ENCODE measurements at places on chromosomes 5 and 9.
A peak's percentile ranks its signal among the peaks of the same experiment; 100 is the strongest.

GRCh38 chr5:142191776-142192175, 83.2 kb downstream of the NDFIP1 start:
- DNase-seq, result no peak

DNA sequence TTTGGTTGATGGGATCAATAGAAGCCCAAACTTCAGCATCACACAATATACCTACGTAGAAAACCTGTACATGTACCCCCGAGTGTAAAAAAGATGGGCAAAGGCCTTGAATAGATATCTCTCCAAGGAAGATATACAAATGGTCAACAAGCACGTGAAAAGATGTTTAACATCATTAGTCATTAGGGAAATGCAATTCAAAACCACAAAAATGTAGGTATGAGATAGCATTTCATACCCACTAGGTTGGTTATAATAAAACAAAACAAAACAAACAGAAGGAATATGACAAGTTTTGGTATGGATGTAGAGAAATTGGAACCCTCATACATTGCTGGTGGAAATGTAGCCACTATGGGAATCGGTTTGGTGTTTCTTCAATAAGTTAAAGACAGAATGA, 33.1 kb upstream of the PPARGC1B start:
- DNase-seq, result no peak

DNA sequence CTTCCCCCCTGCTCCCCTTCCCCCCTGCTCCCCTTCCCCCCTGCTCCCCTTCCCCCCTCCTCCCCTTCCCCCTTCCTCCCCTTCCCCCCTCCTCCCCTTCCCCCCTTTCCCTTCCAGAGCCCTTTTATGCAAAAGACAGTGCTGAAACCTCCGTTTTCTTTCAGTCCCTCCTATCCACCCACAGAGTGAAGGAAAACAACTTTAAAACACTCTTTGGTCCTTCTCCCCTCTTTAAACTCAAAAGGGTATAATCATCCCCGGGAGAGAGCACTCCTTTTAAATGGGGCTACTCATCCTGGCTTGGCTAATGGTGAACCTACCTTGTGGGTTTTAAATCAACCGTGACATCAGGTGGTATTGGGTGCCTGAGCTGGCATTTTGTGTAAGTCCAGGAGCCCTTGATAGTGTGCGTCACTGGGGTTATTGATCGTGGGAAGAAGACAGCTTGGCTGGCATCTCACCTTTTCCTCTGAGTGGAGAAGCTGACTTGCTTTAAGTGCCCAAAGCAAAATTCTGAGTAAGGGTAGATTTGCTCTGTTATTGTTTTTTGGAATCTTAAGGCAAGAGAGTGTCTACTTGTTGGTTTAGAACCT, 2.7 kb downstream of the LARP1 start:
- no peak for DNase-seq

GRCh38 chr9:16579872-16580432, 290.5 kb downstream of the BNC2 start:
- no peak for DNase-seq

- DNase-seq, result no peak
These were observed 226.9 kb upstream of the C9orf72 start for GRCh38 chr9:27800159-27800558.

- no peak for DNase-seq
These were observed 37.2 kb downstream of the RCL1 start for GRCh38 chr9:4829969-4830368.

GRCh38 chr9:121985792-121986494, 107.2 kb downstream of the TTLL11 start:
- no peak for DNase-seq

GRCh38 chr5:429453-430188, 13.4 kb upstream of the EXOC3 start:
- DNase-seq, result peak; percentile 24

DNA sequence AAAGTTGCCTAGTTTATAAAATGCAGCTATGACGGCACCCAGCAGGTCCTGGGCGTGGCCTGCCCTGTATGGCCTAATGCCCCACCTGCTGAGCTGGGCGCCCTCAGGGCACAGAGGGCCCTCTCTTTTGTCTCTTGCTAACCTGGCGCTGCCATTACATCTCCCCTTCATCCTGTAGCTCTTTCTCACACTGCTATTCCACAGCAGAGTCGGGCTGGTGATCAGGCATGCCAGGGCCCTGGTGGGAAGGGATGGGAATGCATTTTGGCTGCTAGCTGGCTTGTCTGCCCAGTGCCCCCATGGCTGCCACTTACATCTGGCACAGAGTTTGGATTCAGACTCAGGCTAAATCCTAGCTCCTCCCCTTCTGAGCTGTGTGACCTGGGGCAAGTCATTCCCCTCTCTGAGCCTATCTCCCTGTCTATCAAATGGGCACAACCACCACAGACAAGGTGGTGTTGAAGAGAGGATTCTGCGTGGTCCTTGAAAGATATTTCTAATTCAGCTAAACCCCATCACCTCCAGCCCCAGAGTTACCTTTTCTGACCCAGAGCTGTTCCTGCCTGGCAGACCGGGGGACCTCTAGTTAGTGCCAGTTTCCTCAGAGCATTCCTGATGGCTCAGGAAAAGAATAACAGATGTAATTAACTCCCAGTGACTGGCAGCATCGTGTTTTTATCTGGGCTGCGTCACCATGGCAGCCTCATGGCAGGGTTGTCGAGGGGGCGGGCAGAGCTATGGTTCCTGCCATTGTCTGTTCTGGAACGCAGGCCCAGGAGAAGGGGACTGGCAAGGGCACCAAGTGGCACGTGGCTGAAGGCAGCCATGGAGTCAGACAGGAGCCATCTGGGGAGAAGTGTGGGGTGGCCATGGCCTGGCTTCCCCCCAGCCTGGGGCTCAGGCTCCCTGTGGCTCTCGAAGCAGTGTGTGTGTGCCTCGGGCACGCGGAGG, 6.3 kb downstream of the PRR7 start:
- no peak for DNase-seq

- no peak for DNase-seq
These were observed 9.8 kb downstream of the PIK3R1 start for GRCh38 chr5:68225188-68225910.

GRCh38 chr9:77562019-77562748, 85.9 kb downstream of the GNA14 start:
- no peak for DNase-seq

DNA sequence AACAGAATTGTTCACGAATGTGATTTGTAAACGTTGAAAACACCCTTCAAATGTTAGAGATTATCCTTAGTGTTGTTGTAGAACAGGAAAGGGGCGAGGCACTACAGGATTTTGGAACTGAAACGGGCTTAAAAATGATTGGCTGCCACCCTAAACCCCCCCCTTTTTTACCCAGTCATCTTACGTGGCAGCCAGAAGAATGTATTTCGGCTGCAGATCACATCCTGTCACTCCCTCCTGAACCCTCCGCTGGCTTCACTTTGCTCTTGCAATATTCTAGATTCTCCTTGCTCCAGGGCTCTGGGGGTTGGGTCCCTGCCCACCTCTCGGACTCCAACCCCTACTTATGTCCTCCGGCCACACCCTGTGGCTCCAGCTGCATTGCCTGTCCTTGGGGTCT, 13.9 kb upstream of the UNC5A start:
- DNase-seq, result no peak

GRCh38 chr9:133390713-133391112, 14.5 kb downstream of the STKLD1 start:
- no peak for DNase-seq

DNA sequence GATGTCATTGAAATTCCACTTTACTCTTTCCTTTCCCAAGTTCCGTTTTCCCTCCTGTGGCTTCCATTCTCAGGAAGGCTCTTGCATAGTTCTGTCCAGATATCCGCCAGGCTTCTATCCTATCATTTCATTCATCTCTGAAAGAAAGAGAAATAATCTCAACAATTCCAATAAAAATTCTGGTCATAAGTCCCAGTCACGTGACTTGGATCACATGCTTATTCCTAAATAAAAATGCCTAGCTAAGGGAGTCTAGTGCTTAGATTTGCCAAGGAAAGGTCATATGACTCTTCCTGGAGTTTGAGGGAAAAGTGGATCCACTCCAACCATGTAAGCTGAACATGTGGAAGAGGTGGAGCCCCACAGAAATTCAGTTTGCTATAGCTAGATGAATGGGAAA, 146.0 kb upstream of the PPP1R2B start:
- no peak for DNase-seq

- DNase-seq, result peak; percentile 11
These were observed 4.9 kb downstream of the MRPL22 start for GRCh38 chr5:154945695-154946301.

- DNase-seq, result no peak
These were observed 185.8 kb downstream of the DEPDC1B start for GRCh38 chr5:60514152-60514551.

DNA sequence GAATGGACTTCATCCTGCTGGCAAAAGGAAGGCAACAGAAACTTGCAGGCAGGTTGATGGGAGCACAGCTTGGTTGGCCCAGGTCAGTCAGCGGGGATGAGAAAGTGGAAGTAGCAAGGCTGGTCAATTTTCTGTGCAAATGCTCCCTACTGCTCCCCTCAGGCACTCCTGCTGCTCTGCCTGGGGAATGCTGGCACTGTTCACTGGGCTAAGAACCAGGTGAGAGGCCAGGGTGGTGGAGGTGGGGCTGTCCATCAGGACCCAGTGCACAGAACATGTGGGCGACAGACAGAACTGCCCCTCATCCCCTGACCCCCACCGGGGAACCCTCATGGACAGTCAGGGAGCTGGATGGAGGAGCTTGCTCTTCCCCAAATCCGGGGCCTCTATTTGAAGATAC, 593.1 kb downstream of the IRX1 start:
- DNase-seq, result no peak

DNA sequence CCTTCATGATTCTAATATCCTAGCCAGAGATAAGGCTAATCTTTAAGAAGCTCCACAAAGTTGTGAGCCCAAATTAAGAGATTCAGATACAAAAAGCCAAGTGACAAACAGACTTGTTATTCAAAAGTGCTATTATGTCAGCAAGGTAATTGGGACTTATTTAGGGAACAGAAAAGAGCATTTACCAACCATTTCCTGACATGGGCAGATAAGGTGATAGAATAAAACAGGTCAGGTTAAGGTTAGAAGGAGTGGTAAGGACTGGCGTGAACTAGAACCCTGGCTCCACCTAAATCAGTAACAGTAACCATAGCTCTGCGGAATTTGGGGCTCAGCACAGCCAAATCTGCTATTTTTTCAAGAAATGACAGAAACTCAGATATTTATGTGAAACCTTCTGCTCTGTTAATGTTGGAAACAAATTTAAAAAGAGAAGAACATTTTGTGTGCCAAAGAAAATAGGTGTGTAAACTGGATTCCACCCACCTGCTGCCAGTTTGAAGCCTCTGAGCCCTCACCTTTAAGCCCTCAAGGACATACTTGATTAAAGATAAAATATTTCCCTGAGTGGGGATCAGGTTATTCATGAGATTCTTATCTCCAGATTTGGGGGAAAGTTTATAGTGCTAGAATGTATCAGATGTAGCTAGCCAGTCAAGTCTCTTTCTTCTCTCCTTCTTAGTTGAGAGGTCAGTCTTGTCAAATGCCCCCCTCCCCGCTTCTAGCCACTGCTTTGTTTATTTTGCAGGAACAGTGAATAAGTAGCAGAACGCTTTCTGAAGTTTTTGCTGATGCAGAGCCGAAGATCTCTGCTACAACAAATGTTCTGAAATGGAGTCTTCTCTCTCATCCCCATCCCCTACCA, 10.2 kb upstream of the ERMP1 start:
- no peak for DNase-seq

- peak; percentile 86 for DNase-seq
These were observed 125.1 kb downstream of the PDE4D start for GRCh38 chr5:59768152-59769040.

GRCh38 chr5:45017568-45017967, 208.8 kb downstream of the MRPS30 start:
- DNase-seq, result no peak

DNA sequence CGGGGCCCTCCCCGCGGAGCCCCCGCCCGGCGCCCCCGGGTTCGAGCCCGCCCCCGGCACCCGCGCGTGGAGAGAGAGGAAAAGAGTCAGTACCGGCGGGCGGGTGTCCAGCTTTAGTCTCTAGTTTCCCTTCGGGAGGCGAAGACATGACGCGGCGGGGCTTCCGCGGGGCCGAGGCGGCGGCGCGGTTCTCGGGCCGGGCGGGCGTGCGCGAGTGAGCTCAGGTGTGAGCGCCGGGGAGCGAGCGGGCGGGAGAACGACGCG, 181 bp downstream of the DAP start:
- no peak for DNase-seq

GRCh38 chr5:159032656-159033350, 66.9 kb downstream of the EBF1 start:
- no peak for DNase-seq

GRCh38 chr9:33129886-33130881, 37.0 kb downstream of the B4GALT1 start:
- DNase-seq, result no peak

DNA sequence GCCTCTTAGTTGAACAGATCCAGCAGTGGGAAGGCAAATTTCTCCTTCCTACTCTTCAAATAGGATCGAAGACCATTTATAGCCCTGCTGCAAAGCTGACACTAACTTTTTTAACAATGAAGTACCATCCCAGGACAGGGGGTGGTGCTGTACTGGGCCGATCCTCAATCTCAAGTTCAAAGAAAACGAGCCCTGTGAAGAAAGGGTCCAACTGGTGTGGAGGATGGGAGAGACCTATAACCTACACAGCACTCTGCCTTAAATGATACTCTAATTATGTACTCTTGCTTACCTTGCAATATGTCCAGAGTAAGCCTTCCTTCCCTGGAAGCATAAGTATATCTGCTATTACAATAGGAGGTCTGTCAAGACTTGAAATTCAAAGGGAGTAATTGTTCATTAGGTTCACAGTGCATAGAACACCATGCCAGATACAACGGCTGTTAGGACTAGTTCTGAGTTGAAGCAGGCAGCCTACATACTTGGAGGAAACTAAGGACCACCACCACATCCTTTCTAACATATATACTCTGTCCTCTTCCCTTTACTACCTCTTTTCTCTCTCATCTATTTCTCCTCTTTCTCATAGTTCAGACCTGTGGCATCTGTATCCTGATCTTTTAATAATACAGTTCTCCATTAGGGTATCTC, 6.2 kb downstream of the ETF1 start:
- DNase-seq, result no peak

DNA sequence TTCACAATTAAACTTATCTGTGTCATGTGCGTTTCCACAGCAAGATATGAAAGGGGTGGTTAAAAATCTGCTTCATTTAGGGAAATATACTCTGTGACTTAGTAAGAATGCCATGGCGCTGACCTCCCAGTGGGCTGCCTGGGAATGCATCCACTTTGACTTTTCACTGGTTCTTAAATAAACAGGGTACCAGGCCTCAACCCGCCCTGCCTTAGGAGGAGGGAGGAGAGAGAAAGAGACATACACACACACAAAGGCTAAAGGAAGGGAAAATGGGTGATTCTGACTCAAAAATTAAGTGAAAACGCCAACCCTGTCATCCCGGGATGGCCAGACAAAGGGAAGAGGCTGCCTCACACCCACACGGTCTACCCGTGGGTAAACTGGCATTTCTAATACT, 122.1 kb downstream of the EBF1 start:
- no peak for DNase-seq

All from NCI-H1694 (cell line).